HCT116 (cell line): ENCODE measurements at places on chromosomes 7 and 10.
A peak's percentile ranks its signal among the peaks of the same experiment; 100 is the strongest.

GRCh38 chr10:67119651-67120050 lies 193.8 kb downstream of the LRRTM3 start:
- DNase-seq: no peak

DNA sequence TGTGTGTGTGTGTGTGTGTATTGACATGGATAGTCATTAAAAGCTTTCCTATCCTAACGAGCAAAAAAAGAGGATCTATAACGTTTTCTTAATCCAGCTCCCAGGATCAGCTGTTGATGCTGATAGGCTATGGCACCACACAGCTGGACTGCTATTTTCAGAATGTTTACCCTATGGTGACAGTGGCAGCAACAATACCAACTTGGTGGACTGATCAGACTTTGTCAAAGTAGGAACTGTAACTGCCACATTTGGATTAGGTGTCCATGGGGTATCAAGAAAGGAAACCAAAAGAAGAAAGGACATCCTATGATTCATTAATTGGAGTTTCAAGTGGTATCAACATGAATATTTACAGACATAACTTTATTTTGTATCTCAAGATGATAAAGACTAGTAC lies 2.7 kb upstream of the CLEC5A start:
- DNase-seq: no peak

- no peak for DNase-seq
These were observed 4.1 kb downstream of the PRXL2A start for GRCh38 chr10:80412486-80412885.

DNA sequence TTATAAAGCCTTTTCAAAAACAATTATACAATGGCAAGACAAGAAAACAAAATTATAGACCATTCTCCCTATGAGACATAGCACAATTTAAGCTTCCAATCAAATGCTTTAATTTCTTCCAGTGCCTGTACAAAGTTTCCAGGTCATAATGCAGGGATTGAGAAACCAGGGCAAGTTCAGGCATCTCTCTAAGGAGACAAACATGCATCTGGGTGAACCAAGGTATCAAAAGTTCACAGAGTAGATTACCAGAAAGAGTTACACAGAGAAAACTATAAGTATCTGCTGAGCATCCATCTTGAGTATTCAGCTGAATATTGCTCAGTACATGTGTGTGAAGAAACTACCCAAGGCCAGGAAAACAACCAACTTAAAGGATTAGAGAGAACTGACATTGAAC lies 89.1 kb downstream of the COL28A1 start:
- DNase-seq: no peak

DNA sequence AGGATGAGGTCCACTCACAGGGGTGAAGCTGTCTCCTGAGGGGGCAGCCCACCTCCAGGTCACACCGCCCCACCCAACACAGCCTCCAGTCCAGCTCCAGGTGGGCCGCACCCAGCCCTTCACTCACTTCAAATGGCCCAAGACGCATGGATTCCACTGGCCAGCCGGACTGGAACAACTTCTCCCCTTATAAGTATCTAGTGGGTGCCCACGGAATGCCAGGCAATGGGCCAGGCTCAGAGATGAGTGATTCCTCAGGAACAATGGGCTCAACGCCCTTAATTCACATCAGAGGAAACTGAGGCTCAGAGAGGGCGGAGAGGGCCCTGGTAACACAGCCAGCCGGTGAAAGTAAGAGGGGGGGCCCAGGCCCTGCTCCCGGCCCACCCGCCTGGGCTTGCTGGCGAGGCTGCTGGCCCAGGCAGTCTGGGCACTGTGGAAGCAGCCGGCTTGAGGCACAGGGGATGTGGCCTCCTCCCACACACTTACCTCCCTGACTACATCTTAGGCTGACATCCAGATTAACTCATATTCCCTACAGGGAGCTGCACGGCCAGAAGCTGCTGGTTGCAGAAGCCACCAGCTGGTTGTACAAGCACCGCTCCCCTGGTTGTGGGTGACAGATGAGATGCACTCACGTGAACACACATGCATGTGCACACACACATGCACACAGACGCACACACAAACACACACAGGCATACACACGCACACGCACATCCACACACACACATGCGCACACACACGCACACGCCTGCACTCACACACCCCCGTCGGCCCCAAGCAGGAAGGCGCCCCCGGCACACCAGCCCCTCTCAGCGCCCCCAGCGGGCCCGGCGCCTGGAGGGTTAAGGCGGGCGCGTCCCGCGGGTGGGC lies 1.0 kb upstream of the FAM20C start:
- peak; percentile 10 for DNase-seq

GRCh38 chr10:89426230-89426868 lies 12.0 kb downstream of the IFIT5 start:
- no peak for DNase-seq

GRCh38 chr7:27641581-27642230 lies 21.0 kb downstream of the HIBADH start:
- no peak for DNase-seq

GRCh38 chr10:102704915-102705314 lies 9.3 kb downstream of the ARL3 start:
- no peak for DNase-seq

DNA sequence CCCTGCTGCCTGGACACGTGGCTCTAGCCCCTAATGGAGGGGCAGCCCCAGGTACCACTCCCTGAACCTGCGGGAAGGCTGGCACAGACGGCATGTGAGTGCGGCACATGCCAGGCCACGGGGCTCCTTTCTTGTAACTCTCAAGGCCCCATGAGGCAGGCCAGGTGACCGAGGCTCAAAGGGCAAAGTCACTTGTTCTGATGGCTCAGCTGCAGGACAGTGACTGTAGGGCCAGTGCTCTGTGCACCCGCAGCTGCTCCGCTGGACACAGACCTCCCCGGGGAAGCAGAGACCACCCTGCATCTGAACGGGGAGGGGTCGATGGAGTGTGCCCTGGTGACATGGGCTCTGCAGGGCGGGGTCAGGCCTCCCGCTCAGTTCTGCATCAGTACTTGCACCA lies 55.3 kb downstream of the PTPRE start:
- no peak for DNase-seq
